ENCODE measurements at places on chromosomes 11 and 22.

DNA sequence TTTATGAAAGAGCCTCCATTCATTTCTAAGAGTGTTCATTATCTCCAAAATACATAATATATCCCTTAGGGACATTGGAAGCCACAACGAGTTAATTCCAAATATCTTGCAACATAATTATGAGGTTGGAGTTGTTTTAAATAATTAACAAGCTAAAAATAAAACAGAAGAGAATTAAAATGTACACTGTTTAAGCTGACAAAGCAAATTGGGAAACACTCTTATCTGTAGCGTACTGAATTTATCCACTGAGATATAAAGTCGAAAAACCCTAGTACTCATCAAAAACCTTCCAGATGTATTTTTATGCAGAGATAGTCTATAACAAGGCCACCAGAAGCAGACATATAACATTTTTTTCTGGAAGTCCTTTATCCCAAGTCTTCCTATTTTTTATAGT lies 6.3 kb upstream of the OR5B2 start:
- DNase-seq: no peak

GRCh38 chr11:76655501-76656049 lies 15.0 kb downstream of the LRRC32 start:
- DNase-seq: no peak

GRCh38 chr11:102006835-102007566 lies 40.2 kb upstream of the CFAP300 start:
- no peak for DNase-seq

DNA sequence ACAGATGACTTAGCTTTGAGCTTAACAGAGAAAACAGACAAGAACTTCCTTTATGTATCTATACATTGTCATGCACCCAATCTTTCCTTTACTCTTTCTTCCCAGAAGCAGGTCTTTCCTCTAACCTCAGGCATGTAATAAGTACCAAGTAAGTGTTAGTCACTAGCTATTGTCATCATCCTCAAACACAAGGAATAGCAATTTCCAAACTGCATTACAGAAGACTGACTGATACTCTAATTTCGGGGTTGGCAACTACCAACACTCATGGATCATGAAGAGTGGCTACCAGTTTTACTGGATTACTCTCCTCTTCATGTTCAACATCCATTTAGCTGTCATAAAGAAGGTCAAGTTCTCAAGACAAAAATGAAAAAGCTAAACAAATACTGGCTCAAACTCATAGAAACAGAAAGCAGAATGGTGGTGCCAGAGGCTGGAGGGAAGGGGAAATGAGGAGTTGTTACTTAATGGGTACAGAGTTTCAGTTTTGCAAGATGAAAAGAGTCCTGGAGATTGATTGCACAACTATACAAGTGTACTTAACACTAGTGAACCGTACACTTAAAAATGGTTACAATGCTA lies 111.6 kb downstream of the SIK3 start:
- DNase-seq: no peak

All from aorta (tissue), 5 donors.